ENCODE measurements at places on chromosomes 12 and 14.

DNA sequence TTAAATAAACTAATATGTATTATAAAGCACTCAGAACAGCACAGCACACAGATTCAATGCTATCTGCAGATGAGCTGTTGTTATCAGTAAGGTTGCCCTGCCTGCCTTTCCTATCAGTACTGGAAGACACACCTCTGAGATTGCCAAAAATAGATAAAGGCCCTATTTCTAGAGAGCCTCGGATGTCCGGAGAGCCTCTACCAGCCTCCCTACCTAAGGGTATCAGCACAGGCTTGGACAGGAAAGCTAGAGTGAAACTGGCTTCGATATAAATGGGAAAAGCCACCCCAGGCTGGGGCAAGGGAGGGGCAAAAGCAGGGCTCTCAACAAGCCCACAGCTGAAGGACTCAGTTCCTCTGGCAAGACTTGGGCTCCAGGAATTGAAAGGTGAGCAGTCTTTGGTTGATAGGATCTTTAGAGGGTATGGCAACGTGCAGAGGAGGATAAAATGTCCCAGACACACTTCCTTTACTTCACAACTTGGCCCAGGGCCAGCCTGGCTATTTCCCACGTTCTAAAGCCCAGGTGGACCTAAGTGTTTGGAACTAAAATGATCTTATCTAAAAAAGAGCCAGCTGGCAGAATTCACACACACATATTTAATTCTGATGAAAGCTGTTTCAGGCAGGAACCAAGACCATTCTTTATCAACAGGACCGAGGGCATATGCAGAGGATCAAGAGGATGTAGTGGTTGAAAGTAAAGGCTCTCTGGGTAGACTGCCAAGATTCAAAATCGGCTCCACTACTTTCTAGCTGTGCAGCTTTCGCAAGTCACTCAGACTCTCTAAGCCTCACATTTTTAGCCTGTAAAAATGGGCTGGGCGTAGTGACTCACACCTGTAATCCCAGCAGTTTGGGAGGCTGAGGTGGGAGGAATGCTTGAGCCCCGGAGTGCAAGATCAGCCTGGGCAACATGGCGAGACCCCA lies 37.8 kb upstream of the ITPR2 start:
- DNase-seq: no peak

- no peak for DNase-seq
These were observed 114.3 kb downstream of the KICS2 start for GRCh38 chr12:64107776-64108175.

- no peak for DNase-seq
These were observed 78.8 kb downstream of the RPS6KA5 start for GRCh38 chr14:90981636-90982035.

- DNase-seq: no peak
These were observed 85.4 kb upstream of the SLC38A2 start for GRCh38 chr12:46457958-46458357.

- no peak for DNase-seq
These were observed 53.3 kb downstream of the STAB2 start for GRCh38 chr12:103640410-103640809.

GRCh38 chr12:100668945-100669536 lies 95.6 kb downstream of the GAS2L3 start:
- peak; percentile 36 for DNase-seq

DNA sequence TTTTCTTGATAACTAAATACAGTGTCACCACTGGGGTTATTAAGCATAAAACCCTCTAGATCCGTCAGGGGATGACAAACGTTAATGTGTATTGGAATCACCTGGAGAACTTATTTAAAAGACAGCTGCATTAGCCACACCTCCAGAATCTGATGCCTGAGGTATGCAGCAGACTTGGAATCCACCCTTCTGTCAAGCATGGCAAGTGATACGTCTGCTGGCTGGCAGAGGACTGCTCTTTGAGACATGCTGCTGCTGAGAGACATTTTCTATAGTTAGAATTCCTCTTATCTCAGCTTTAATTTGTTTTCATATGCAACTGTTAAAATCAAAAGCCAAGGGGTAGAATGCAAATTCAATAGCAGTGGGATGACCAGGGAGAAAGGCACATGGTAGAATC lies 496.3 kb downstream of the NELL2 start:
- DNase-seq: no peak

GRCh38 chr12:119748497-119748896 lies 80.6 kb downstream of the PRKAB1 start:
- peak; percentile 13 for DNase-seq

DNA sequence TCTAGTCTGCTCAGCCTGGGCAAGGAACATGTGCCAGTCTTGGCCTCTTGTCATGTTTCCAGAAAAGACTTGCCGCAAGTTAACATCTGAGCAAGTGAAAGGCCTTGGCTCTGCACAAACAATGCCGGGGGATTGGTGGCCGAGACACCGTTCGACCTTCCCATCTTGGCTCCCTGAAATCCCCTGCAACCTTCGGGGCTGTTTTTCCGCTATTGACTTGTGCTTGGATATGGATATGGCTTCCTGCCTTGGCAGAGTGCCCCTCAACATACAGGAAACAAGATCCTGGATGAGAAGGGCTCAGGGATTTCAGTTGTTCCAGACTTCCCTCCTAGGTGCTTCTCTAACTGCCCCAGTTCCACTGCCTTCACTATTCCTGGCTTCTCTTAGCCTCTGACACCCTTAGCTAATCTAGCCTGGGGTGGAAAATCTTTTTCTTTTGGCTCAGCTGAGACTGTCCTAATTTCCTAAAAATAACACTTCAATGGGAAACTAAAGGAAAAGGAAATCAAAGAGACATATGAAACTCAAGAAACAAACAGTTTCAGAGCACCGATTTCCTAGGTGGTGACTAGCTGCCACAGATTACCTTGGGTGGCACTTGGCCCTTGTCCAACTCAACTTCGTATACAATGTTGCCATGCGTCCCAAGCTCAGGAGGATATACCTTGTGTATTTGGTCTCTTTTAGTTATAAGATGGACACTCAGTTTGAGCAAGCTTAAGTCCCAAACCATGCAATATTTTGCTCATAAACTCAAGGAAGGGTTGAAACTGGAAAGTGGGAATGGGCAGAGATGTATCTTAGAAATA lies 33.9 kb downstream of the RDH12 start:
- no peak for DNase-seq

GRCh38 chr14:76320486-76320885 lies 55.5 kb upstream of the ESRRB start:
- no peak for DNase-seq

DNA sequence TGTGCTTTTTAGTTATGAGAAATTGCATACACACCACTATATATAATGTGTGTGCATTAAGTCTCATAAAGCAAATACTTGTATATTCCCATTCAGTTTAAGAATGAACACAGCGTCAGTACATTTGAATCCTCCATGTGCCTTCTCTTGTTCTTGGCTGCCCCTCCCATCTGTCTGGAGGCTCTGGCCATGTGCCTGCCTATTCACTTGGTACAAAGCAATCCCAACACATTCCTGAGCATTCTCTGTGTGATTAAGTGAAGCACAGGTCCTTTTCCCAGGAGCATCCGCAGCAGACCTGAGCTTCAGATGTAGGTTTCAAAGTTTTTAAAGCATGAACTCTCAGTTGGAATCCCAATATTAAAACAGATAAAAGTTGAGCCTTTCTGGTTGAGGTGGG lies 58.7 kb downstream of the POLR3B start:
- DNase-seq: peak; percentile 86

DNA sequence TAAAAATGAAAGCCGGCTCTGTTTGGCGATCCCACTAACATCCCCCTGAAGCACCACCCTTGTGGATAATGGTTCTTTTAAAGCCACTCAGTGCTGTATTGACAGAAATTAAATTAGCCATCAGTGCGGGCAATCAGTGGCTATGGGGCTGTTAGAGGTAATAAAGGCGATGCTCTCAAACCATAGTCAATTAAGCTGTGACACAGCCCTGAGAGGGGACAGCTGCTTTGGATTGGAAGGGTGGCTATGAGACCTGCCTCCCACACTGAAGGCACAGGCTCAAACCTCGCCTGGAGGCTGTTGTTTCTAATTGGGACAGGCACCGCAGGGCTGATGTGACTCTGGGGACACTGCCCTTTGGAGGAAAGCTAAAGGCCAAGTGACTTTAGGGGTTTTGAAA lies 562.2 kb downstream of the VRK1 start:
- DNase-seq: no peak

- no peak for DNase-seq
These were observed 20.0 kb downstream of the NT5DC3 start for GRCh38 chr12:103820881-103821489.

- no peak for DNase-seq
These were observed 62.6 kb downstream of the PDZRN4 start for GRCh38 chr12:41250748-41251147.

DNA sequence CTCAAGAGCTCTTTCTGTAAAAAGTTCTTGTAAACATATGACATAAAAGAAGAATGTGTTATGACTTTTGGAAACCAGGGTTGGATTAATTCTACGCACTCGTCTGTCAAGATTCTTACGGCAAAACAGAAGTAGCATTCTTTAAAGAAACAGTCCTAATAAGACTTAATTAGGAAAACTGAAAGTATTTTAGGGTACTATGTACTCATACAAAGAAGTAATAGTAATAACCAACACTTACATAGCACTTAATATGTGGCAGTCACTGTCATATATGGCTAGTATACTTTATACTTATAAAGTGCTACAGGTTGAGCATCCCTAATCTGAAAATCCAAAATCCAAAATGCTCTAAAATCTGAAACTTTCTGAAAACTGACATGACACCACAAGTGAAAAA lies 72.9 kb upstream of the ST8SIA1 start:
- no peak for DNase-seq

DNA sequence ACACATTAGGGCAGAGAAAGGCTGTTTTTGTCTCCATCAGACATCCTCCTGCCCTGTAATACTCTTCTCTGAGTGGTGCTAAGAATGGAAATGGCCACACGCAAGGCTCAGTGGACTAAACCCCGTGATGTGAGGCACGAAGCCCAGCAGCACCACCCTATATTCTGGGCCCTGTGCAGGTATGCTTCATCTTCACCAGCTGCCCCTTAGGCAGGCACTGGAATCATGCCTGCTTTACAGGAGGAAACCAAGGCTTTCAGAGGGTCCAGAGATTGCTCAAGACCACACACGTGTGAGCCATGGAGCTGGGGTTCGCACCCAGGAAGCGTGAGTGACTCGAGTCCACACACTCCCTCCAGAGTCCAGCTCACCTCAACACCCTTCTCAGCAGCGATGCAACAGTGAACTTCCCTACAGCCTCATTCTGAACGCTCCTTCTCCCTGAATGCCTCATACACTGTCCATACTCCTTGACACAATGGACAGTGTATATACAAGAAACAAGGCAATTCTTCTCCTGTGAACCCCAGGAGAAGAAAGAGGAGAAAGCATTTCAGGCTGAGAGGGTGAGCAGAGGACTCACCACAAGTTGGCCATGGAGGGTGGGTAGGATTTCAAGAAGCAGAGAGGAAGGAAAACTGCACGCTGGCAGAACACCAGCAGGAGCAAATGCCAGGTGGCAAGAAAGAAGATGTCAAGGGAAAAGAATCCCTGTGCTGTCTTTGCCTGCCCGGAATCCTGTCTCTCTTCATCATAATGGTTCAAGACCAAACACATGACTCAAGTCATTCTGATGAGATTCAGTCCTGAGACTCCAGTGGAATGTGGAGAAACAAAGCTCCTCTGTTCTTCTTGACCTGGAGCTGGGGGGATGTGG lies 39.1 kb downstream of the NT5DC3 start:
- DNase-seq: peak; percentile 77

DNA sequence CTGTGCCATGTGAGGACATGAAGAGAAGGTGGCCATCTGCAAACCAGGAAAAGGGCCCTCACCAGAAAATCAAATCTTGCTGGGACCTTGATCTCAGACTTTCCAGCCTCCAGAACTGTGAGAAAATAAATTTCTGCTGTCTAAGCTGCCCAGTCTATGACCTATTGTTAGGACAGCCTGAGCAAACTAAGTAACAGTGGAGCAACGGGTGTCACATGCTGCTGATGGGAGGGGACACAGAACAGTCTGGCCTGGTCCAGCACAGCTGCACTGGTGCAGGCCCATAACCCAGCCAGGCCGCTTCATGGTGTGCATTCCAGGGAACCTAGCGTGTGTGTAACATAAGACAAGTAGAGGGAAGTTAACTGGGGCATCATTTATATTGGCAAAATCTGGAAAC lies 42.1 kb downstream of the GRIP1 start:
- no peak for DNase-seq

DNA sequence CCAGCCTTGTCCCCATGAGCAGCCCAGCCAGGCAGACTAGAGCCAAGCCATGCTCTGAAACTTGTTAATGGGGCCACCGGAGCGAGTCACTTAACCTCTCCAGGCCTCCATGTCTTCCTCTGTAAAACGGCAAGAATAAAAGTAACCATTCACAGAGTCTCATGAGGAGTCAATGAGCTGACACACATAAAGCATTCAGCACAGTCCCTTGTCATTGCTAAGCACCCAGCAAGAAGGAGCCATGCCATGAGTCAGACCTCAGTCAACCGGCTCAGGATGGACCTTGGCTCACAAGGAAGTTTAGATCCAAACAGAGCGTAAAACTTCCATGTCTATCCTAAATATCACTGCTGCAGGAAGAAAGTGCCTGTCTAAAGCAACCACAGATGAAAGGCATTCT lies 10.6 kb downstream of the FICD start:
- peak; percentile 86 for DNase-seq

GRCh38 chr12:111155521-111155920 lies 213.4 kb downstream of the PHETA1 start:
- DNase-seq: no peak

DNA sequence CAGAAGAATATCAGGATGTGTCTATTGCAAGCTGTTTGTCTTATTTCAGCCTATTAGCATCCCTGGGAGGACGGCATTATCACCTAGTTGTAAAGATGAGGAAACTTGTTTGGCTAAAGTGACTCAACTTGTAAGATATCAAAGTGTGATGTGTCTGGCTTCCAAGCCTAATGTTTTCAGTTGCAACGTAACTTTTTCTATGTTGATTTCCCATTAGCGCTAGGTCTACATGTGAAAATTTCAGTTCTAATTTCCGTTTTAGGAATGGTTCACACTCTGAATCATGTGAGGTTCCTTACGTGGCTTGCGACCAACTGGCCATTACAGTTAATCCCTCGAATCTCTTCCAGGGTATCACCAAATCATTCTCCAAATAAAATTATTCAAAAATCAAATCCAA lies 58.0 kb downstream of the LLPH start:
- DNase-seq: no peak

GRCh38 chr12:128474916-128475315 lies 207.9 kb downstream of the TMEM132C start:
- no peak for DNase-seq

DNA sequence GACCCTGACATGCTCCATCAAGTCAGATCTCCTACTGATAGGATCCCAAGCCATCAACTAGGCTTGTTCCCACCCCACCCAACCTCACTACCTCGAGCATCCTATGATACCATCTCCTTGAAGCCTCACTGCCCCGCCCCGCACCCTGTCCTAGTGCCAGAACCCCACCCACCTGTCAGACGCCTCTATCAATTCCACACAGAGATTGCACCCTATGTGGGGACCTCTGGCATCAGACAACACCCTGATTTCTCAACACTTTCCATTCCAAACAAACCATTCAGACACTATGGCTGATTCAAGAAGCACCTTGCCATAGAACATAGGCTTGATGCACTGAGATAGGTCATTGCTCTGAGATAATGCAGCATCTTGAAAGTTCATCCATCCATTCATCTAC lies 3.1 kb upstream of the GLTP start:
- DNase-seq: no peak

GRCh38 chr12:62784576-62784975 lies 150.4 kb downstream of the PPM1H start:
- DNase-seq: no peak

All from RCC 7860 (cell line).